ENCODE measurements at places on chromosomes 12 and 14. TPM values are rescaled to one million over a fixed set of nuclear protein-coding genes. Genes with fewer than 3 reads are reported as not detected.

Gene FKBP11
- total RNA-seq = 18.2 TPM

- peak; percentile 63 for DNase-seq
Measured at GRCh38 chr12:81627336-81628189, 131.6 kb downstream of the PPFIA2 start.

GRCh38 chr12:49683599-49684309 lies 23.5 kb downstream of the FMNL3 start:
- DNase-seq = no peak

DNA sequence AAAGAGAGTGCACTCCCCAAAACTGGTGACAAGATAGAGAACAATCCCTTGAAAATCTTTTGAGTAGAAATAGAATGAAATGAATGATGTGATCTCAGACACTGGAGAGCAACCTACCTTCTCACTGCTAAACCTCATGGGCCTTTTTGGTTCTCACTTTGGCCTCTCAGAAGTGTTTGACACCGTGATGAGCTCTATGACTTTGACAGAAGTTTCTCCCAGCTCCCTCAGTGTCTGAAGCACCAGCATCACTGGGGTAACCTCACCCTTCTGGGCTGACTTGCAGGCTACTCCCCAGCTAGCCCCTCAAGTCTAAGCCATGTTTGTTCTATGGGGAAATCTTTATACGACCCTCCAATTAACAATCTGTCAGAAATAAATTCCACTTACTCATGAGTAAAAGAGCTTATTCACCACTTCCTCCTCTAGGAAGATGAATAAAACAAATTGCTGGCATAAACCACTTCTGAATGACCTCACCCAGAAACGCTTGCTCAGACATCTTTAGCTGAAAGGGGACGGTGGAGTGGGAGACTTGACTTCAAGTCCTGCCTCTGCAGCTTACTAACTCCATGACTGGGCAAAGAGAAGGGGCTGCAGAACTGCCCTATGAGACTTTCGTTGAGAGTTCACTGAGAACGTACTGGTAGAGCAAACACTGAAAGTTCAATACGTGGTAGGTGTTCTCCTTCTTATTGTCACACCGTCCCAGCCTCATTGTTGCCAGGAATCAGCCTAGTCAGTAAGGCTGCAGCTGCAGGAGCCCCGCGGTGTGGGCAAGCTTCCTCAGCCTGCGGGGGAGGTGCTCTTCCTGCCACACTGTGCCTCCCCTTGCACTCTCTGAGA lies 46.5 kb downstream of the ST8SIA1 start:
- peak; percentile 41 for DNase-seq

DNA sequence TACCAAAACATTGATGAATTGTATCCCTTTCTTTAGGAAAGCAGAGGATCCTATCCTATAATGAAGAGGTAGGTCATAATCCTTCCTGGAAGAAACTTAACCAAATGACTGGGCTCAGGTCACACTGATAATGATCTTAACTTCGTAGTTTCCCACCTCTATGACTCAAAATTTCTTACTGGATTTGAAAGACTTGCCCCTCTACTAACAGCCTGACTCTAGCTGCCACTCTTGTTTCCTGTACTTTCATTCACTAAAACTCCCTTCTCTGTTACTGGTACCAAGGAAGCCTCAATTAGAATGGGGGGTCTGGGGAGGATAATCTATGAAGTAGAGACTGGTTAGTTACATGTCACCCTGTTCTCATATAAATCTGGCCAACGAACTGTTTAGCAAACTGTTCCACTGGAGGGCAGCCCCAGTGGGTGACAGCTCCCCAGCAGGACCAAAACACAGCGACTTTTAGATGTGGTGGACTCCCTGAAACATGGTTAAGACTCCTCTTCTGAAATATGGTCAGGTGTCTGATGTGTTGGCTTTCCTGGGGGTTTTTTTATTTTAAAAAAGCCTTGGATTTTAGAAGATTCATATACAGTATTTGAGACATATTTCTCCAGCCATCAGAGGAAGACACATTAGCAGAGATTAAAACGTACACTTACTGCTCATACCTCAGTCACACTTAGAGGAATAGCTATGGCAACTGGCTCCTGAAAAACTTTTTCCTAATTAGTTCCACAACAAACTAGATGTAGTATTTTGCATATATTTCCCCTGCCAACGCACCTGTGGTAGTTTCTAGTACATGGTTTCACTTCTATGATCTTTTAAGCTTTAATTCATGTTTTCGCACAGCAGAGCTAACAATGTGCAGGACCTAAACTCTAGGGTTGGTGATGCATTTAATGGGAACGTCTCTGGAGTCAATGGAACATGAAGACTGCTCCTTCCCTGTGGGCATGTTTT lies 72.3 kb downstream of the ACADS start:
- no peak for DNase-seq
